ENCODE measurements at places on chromosomes 5 and 9.

DNA sequence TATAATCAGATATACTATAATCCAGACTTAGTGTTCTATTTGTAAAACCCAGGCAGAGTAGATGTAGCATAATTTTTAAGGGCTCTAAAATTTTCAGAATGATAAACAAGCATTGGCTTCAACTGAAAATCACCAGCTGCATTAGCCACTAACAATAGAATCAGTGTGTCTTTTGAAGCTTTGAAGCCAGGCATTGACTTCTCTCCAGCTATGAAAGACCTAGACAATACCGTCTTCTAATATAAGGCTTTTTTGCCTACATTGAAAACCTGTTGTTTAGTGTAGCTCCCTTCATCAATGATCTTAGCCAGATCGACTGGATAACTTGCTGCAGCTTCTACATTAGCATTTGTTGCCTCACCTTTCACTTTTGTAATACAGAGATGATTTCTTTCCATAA, 1877.3 kb upstream of the ACO1 start:
- DNase-seq = no peak

- no peak for DNase-seq
Observed at GRCh38 chr5:43138512-43138893, 17.8 kb downstream of the ZNF131 start.

DNA sequence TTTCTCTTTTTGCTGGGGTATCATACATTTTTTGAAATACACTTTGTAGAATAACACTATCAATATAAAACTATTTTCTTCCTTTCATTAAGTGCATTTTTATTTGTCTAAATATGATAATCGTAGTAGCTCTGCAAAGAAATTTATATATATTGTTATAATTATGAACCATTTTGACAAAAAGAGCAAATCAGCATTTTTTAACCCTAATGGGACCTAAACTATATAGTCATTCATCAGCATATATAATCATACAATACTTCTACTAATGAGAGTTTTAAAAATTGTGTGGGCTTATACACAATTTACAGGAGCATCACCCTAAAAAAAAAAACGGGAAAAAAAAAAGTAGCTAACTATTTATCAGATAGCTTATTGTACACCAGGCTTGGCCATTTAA, 329.7 kb upstream of the TYRP1 start:
- no peak for DNase-seq

DNA sequence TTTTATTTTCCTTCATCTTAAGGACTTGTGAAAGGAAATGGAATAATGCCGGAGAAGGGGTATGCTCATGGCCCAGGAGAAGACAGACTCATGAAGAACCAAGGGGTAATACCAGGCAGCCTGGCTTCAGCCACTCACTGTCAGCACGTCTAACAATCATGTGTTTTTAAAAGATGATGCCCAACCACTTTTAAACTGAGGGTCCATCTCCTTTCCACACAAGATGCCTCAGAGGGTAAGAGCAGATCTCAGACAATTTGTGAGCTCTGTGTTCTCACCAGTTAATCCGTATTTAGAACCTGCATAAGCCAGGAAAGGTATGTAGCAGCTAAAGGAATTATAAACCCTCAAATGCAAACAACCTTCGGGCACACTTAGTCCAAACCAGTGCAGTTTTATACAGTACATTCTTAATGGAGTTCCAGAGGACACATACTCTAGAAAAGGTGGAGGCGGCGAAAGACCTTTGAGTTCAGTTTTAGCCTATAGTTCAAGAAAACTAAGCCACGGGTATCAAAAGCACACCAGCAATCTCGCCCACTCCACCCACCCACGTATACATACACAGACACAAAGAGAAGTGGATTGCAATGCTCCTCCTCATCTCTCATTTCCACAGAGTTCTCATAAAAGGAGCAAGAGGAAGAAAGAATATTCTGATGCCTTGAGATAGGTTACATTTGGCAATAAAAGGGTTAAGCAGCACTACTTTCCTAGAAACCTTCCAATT, 2.6 kb downstream of the DIAPH1 start:
- DNase-seq = no peak

DNA sequence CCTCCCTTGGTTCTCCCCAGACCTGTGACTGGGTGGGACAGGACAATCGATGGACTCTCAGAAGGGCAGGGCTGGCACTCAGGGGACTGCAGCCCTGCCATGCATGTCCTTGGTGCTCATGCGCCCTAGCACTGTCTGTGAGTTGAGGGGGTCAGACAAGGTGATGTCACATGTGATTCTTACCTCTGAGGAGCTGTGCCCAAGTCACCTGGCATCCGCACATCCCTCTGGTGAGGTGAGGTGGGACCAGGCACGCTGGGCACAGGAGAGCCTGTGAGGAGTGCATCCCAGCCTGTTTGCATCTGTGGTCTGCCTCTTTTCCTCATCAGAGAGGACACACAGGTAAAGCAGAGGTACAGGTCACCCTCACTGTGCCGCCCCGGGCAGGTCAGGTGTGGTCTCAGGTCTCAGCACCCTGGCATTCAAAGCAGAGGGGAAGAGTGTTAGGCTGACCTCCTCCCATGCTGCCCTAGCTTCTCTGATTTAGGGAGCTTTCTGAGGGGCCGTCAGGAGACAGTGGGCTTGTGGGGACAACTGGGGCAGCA, 14.8 kb downstream of the TRIP13 start:
- no peak for DNase-seq

DNA sequence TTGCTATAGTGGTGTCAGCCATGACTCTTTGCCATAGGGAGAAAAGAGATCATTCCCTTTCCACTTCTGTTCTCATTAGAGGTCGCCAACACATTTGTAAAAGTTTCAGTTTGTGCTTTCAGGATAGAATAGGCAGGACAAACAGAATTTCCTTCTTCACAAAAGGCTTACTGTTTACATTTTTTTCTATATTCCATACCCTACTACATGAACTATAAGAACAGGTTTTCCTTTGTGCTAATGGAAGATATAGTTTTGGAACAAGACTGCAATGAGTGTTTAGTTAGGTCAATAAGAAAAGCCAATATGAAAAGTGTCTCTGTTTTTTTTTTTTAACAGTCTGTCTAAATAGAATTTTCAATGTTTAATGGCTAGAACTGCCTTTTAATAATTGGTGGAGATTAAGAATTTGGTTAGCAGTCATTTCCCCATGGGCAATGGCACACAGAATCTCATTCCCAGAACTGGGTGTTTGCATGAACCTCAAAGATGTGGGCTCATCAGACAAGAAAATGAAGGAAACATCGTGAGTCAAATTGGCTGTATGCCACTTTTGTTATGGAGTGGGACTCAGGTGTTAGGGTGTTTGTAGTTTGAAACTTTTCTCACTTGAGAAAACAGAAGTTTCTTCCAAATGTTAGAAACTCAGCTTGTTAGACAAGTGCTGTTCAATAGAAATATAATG, 75.2 kb upstream of the PRLR start:
- DNase-seq = no peak

DNA sequence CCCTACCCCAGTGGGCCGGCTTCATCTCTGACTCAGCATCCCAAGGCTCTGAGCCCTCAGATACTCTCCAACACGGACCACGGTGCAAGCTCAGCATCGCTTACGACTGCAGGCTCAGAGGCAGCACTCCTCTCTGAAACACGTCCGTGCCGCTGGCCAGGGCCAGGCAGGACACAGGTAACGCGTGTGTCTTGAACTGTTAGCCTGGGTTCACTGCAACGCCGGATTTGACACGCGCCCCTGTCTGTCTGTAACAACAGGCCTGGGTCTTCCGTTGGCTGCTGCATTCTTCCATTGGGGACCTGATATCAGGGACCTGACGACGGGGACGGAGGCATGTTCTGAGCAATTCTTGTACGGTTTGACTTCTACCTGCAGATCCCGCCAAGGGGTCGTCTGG, 6.4 kb downstream of the SLC6A3 start:
- DNase-seq = no peak

DNA sequence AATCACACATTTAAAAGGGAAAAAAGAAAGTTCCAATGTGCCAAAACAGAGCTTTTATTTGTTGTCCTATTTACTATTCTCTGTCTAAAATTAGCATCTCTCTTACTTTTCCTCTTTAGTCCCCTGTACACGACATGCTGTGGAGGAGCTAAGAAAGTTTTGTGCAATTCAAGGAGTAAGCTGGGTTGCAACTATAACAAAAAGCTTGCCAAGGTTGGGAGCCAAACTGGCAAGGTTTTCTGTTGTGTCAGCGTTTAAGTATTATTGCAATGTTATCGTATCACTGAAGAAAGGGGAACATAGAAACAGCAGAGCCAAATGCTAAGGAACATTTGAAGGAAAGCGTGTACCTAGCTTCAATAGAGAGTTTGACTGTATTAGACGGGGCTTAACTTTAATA, 680.8 kb downstream of the CETN3 start:
- no peak for DNase-seq

DNA sequence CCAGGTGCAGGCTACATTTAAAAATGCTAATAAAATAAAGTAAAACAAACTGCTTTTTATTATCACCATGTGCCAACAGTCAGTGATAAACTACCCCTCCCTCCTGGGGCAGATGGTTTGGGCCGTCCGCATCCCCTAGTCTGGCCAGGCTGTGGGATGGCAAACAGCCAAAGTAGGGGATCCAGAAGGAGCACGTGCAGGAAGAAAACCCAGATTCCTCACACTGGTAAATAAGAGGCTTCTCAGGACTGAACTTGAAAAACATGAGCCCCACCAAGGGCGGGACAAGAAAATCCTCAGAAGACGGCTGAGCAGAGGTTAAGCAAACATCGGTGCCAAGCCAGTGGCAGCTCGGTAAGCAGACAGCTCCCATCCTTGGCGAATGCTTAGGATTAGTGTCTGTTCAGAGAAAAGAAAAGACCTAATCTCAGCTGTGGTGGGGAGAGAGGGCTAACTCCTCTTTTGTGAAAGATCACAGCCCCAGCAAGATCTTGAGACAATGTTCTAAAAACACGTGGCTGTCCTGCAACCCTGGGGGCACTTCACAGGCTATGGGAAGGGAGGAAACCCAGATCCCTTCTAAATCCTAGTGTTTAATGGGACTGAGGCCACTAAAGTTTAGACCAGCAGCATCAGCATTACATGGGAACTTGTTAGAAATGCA, 46.5 kb upstream of the GDNF start:
- no peak for DNase-seq

- no peak for DNase-seq
Observed at GRCh38 chr9:111412280-111412679, 71.9 kb downstream of the ECPAS start.

GRCh38 chr9:79054500-79054899, 517.3 kb upstream of the TLE4 start:
- no peak for DNase-seq

GRCh38 chr9:114588651-114589526, 1.3 kb downstream of the ATP6V1G1 start:
- no peak for DNase-seq

- DNase-seq = no peak
Observed at GRCh38 chr9:122155796-122156195, 3.8 kb downstream of the NDUFA8 start.

DNA sequence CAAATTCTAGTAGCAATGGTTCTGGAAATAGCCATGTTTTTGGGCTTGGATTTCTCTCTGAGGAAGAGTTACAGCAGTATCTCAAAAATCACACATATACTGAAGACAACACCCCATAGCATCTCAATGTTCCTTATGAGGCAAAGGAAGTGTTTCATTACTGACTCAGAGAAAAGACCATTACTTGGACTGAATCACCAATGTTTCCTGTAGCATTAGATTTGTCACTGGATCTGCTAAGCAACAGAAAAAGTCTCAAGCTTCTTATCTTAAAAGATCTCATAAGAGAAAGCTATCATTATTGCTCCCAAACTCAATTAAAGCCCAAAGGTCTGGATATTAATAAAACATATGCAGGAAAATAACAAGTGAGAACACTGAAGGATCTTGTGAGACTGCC, 272.4 kb downstream of the ADAMTS6 start:
- no peak for DNase-seq

DNA sequence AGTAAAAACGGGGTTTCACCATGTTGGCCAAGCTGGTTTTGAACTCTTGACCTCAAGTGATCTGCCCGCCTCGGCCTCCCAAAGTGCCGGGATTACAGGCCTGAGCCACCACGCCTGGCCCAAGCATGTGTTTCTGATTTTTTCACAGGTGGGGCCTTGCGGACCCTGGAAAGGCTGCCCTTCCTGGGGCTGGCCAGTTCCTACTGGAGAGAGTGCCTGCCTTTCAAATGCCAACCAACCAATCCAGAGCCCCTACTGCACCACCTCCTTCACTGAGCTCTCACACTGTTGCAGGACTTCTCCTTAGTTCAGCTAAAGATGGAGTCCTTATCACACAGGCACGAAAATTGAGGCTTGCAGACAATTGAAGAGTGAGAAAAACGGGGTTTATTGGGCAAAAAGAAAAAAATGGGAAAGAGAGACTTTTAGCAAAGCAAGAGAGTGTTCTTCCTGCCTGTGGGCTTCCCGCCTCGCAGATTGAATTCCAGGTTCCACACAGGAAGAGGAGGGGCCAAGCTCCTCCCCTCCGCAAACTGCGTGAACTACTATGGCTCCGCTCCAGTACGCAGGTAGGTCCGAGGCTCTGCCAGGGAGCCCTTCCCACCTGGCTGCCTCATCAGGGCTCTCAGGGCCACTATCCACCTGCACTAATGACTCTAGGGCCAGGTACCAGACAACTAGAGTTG, 8.3 kb upstream of the CMBL start:
- DNase-seq = no peak

DNA sequence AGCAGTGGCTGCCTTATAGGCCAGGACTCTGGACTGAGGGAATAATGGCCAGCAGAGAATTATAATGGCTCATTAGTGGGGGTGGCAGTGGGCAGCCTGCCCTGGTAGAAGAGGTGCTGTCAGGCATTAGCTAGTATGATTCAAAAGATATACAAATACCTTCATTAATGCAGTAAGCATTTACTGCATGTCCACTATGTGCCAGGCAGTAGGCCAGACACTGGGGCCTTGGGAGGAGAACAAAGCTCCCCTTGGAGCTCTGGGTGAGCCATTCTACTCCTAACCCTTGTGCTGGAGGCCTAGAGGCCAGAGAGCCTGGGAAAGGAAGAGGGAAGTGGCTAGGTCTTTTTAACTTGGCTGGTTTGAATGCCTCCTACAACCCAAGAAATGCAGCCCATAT, 2.0 kb upstream of the GARNL3 start:
- DNase-seq = no peak

GRCh38 chr9:34664281-34665066, 2.0 kb upstream of the CCL27 start:
- DNase-seq = peak; percentile 76

- no peak for DNase-seq
Observed at GRCh38 chr5:58927181-58927580, 344.3 kb downstream of the RAB3C start.
